ENCODE measurements at places on chromosomes 1 and 21.

GRCh38 chr1:77038000-77038399 lies 170.7 kb downstream of the ST6GALNAC5 start:
- DNase-seq: no peak

- no peak for DNase-seq
Measured at GRCh38 chr1:12447849-12448312, 170.1 kb downstream of the DHRS3 start.

- DNase-seq: no peak
Measured at GRCh38 chr1:161718559-161719324, 2.6 kb upstream of the FCRLB start.

- no peak for DNase-seq
Measured at GRCh38 chr1:199691540-199691939, 336.0 kb upstream of the NR5A2 start.

DNA sequence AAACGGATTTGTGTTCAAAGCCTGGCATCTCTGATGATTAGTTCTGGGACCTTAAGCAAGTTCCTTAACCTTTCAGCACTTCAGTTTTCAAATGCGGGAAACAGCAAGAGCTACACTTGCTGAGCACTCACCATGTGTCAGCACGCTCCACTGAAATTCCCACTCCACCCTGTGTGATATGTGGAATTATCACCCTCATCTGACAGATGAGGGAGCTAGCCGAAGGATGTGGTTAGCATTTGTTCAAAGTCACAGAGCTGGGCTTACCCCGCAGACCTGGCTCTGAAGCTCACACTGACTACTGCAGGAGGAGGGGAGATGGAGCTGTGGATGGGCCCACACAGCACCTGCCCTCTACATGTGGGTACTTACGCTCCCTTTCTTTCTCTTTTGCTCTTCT lies 29.1 kb downstream of the IL12RB2 start:
- DNase-seq: peak; percentile 15

- DNase-seq: no peak
Measured at GRCh38 chr1:18549106-18549505, 68.4 kb downstream of the KLHDC7A start.

- no peak for DNase-seq
Measured at GRCh38 chr1:77143529-77144121, 75.6 kb downstream of the PIGK start.

DNA sequence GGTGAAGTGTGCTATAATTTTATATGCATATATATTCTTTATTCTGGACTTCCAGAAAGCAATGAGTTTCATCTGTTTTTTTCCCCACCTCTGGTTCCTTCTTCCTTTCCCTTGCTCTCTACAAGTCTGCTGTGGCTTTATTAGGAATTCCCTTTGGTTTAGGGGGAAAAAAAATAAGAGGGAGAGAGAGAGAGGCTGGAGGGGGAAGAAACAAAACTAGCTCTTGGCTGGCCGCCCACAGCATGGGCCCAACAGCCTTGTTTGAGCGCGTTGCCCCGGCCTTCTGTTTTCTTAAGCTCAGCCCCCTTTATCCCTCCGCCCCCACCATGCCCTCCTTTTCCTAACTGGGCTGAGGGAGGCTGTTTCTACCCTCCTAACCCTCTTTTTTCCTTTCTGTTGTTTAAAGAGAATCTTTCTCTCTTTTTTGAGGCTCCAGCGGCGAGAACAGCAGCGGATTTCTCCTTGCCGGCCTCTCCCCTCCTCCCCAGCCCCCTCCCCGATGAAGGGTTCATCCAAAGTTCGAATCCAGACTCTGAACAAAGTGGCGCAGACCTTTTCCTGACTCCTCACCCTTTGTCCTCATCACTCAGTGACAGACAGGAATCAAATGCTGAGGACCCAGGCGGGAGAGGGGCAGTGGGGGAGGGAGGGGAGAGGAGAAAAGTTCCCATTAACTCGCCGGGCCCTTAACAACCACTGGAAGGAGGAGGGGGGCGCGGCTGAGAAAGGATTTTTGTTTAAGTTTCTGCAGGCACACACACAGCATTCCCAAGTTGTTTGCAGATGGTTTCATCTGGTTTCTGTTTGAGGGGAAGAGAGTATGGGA lies 29.7 kb downstream of the PBX1 start:
- no peak for DNase-seq

DNA sequence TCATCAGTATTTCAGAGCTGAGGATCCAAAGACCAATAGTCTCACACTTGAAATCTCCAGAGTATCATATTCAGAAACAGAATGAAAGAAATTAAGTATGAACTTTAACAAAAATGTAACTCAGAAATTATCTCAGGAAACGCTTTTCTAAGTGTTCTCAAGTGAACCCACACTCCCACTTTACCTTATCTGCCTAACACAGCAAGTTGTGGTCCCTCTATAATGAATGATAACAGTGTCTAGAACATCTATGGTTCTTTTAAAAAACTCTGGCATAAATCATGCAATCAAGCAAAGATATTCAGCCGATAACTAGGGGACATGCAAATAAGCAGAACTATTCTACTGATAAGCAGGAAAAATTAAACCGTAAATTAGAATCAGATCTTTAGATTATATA lies 1574.2 kb downstream of the PLA2G4A start:
- no peak for DNase-seq

DNA sequence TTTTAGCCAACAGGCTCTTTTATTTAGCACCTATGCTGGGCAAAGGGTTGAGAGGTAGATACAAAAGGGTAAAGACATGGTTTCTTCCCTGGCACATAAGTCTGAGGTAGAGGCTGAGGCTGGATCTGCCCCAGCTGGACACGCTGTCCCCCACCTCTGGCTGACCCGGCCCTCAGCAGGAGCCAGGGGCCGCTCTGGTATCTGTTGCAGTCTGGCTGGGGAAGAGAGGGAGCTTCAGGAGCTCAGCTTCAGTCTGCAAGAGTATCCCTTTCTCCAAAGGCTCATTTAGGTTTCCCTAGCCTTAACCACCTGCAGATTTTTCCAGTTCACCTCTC lies 14.2 kb downstream of the BLACAT1 start:
- DNase-seq: no peak

- DNase-seq: no peak
Measured at GRCh38 chr1:153661111-153661708, 2.7 kb downstream of the SNAPIN start.

DNA sequence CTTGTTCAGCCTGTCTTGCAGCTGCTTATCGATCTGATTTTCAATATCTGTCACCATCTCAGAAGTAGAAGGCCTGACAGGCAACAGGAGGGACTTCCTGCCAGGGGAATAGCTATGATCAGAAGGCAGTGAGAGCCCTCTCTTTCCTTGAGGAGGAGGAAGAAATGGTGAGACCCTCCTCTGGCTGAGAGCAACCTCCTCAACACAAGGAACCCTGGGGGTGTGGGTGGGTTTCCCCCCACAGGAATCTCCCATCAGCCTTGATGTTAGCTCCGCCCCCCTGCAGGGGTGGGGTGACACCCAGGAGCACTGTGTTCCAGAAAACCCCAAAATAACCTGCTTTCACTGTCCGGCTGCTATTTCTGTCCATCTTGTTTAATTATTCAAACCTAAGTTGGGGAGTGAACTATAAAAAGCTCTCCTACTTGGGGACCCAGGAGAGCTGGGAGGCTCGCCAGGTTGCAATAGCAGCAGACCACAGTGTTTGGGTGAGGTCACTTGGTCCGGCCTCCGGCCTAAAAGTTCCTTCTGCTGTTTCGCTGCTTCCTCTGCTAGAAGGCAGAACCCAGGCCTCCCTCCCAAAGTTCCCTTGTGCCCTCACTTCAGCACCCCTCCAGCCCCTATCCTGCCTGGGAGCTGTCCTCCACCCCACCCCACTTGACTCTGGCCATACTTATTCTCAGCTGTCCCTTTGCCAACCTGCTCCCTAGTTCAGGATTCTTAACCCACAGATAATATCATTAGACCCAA lies 7.8 kb upstream of the MEF2D start:
- DNase-seq: no peak

DNA sequence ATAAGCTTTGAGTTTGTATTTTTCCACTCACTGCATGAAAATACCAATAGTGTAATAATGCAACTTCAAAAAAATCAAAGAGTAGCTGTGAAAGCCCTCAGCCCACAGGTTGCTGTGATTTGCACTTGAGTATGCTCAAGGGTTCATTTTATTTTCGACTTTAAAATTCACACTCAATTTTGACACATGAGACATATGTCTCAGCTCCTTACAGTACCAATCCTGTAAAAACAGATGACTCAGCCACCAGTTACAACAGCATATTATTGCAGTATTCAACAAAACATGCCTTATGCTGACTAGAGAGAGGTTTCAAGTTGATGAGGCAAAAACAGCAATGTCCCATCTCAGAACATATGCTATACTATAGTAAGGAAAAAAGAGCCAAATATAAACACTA lies 66.1 kb downstream of the CYYR1 start:
- DNase-seq: no peak

GRCh38 chr1:53895421-53895820 lies 1.4 kb downstream of the DIO1 start:
- no peak for DNase-seq

- DNase-seq: no peak
Measured at GRCh38 chr1:210588946-210589345, 260.2 kb downstream of the HHAT start.

GRCh38 chr1:91334856-91335255 lies 69.8 kb downstream of the HFM1 start:
- no peak for DNase-seq

DNA sequence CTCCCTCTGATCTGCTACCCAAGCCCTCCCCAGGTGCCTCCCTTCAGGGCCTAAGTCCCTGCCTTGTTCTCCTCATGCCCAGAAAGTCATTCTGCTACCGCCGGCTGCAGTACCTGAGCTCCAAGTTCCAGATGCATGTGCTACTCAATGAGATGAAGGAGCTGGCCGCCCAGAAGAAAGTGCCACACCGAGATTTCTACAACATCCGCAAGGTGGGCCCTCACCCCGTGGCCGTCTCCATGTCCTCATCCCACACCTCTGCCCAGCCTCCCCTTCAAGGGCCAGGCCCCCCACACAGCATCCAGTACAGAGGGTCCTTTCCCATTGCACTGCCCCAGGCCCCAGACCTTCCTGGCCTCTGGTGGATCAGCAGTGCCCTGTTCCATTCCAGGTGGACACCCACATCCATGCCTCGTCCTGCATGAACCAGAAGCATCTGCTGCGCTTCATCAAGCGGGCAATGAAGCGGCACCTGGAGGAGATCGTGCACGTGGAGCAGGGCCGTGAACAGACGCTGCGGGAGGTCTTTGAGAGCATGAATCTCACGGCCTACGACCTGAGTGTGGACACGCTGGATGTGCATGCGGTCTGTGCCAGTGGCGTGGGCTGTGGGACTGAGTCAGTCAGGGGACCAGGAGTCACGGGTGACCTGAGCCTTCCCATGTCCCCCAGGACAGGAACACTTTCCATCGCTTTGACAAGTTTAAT lies 8.2 kb downstream of the AMPD2 start:
- DNase-seq: no peak

DNA sequence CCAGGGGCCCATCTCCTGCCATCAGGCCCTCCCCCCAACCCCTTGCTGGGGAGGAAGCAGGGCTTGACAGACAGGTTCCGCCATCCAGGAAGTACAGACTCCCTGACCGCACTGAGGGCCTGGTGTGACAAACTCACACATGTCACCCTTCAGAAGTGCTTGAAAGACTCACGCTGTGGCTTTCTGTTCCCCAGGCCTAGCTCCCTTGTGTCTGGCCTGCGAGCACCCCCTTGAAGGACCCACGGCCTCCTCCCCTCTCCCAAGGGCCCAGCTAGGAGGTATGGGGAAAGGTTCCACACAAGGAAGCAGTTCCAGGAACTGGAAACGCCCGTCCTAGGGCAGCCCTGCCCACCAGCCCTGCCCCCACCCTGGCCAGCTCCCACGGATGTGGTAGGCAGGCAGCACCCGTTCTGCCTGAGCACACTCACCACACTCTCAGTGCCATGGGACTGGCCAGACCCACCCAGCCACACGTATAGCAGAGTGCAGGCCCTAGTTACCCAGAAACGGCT lies 26.7 kb downstream of the SLC2A1 start:
- peak; percentile 88 for DNase-seq

- peak; percentile 86 for DNase-seq
Measured at GRCh38 chr1:31815752-31816500, at the start of gene SPOCD1. TSS of gene SPOCD1 (minus strand) at chr1:31816022. CDS start at chr1:31815333, 689 bp downstream.

- DNase-seq: no peak
Measured at GRCh38 chr1:5821540-5822176, 170.6 kb downstream of the NPHP4 start.
